Right lobe of liver (tissue), 6 donors: ENCODE measurements at places on chromosomes 6 and 20. TPM values are rescaled to one million over a fixed set of nuclear protein-coding genes. Genes with fewer than 3 reads are reported as not detected.

DNA sequence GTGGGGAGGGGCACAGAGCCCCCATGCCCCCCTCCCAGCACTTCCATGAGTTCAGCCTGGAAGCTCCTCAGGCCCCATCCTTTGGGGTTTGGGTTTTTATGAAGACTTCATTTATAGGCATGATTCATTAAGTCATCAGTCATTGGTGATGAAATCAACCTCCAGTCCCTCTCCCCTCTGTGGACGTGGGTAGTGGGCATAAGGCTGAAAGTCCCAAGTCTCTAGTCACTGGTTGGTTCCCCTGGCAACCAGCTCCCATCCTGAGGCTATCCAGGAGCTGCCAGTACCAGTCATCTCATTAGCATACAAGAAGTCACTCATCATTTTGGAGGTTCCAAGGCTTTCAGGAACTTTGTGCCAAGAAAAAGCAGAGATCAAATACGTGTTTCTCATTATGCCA, 9.2 kb downstream of the TGM3 start:
- no peak for DNase-seq
- no peaks in the 10 kb centered on the region for H3K4me1 ChIP-seq
- H3K4me3 ChIP-seq, result no peak overlapping the region
- H3K36me3 ChIP-seq, result no peaks in the 10 kb centered on the region
- H3K27ac ChIP-seq, result no peak overlapping the region

DNA sequence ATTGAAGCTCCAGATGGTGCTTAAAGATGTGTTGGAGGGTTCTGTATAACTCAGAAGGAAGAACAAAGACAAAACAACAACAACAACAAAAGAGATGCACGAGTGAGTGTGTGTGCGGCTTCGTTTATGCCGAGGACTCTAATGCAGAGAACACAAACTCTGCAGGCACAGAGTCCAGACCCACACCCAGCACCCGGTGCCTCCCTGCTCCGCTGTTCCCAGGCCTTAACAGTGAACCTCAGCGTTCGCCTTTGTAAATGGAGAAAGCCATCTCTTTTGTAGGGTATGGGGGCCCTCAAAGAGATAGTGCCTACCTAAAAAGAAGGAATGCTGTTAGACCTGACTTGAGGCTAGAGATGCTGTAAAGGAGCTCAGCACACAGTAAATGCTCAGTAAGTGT, 243.3 kb downstream of the ERMARD start:
- H3K4me3 ChIP-seq, result no peak overlapping the region
- peak; percentile 19 for DNase-seq
- H3K27ac ChIP-seq, result no peak overlapping the region

DNA sequence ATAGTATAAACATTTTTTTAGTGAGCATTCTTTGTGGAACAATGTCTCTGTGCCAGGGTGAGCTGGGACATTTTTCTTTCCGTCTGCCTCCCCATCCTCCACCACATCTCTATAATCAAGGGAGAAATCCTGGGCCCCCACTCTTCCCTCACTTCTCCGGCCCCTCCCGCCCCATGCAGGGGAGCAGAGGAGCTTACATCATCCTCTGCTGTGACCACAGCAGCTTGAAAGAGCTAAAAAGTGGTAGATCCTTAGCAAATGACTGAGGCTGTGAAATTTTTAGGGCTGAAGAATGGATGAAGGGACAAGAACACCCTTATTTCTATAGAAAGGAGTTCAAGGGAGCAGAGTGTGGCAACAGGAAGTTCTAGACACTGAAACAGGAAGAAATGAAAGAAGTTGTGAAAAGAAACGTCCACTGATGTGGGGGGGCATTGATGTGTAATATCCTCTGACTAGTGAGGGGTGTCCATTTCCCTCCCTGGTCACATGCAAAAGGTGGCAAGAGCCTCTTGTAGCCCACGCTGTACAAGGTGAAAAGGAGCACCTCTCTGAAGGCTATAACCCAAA, 380.3 kb upstream of the JARID2 start:
- no peak for DNase-seq
- no peak overlapping the region for H3K4me3 ChIP-seq
- no peaks in the 10 kb centered on the region for H3K4me1 ChIP-seq
- H3K27ac ChIP-seq, result no peak overlapping the region

DNA sequence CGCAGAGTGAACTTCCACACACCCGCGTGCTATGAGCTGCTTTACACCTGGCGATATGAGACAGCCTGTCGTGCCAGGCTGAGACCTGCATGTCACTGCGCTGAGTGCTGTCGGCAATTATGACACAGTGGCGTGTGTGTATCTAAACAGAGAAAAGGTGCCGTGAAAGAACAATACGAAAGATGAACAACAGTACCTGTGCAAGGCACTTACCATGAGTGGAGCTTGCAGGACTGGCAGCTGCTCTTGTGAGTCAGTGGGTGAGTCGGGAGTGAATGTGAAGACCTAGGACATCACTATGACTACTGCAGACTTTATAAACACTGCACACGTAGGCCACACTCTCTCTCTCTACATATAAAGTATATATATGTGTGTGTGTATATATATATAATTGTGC, 68.5 kb upstream of the DUSP22 start:
- H3K36me3 ChIP-seq, result no peaks in the 10 kb centered on the region
- no peaks in the 10 kb centered on the region for H3K27me3 ChIP-seq
- H3K27ac ChIP-seq, result no peak overlapping the region
- no peak overlapping the region for H3K4me3 ChIP-seq
- peaks cover 9% of the 10 kb centered on the region for H3K4me1 ChIP-seq

MEI4 gene
- total RNA-seq, result 0.25 TPM

HELZ2 gene
- total RNA-seq, result 14.8 TPM

KIF16B gene
- 13.6 TPM for total RNA-seq

- H3K27ac ChIP-seq, result no peak overlapping the region
- H3K27me3 ChIP-seq, result no peaks in the 10 kb centered on the region
- DNase-seq, result no peak
- no peaks in the 10 kb centered on the region for H3K36me3 ChIP-seq
Measured at GRCh38 chr6:138339024-138339423, 38.7 kb upstream of the SMIM28 start.

VIP gene
- not detected for total RNA-seq
